ENCODE measurements at places on chromosomes 4 and X. TPM values are rescaled to one million over a fixed set of nuclear protein-coding genes. Genes with fewer than 3 reads are reported as not detected.

MAGEB10 gene
- total RNA-seq = not detected

DNA sequence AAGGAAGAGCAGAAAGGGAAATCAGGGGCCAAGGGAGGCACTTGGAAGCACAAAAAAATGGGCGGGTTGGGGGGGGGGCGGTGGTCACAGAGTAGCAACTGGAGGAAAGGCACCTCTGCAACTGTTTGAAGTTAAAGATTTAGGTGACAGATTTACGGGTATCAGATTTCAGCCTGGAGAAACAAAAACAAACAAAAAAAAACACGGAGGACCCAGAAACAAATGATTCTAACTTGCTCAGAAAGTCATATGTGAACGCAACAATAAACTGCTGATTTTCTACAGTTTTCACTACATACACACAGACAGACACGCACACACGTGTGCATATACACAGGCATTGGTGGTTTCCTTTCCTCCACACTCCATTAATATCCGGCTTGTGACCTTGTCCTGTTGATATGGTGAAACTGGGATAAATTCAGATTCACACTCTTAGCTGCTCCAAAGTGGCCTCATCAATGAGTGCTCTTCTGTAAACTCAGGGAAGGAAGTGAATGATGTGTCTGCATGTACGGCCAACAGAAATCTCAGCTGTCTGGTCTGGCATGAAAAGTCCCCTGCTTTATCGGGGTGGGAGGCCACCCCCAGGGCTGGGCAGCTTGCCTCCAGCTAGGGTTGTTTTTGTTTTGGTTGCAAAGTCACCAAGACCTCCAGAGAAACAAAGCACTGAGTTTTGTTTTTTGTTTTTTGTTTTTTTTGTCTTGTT, 54.3 kb downstream of the CHST7 start:
- H3K27me3 ChIP-seq = no peaks in the 10 kb centered on the region
- no peak for DNase-seq
- H3K4me1 ChIP-seq = peaks cover 36% of the 10 kb centered on the region
- peak overlapping the region; percentile 78 for H3K27ac ChIP-seq

DCTD gene
- 197 TPM for total RNA-seq

GRCh38 chr4:119080721-119081541, 54.7 kb upstream of the MYOZ2 start:
- DNase-seq = peak; percentile 31
- H3K4me1 ChIP-seq = peaks cover 25% of the 10 kb centered on the region
- H3K27ac ChIP-seq = peak overlapping the region; percentile 14
- no peak overlapping the region for H3K4me3 ChIP-seq

- H3K27ac ChIP-seq = no peak overlapping the region
- no peak overlapping the region for H3K4me3 ChIP-seq
- H3K27me3 ChIP-seq = no peaks in the 10 kb centered on the region
- no peaks in the 10 kb centered on the region for H3K36me3 ChIP-seq
These were observed 42.4 kb downstream of the KDM6A start for GRCh38 chrX:44915361-44915868.

CENPI gene
- total RNA-seq = 12.3 TPM

DNA sequence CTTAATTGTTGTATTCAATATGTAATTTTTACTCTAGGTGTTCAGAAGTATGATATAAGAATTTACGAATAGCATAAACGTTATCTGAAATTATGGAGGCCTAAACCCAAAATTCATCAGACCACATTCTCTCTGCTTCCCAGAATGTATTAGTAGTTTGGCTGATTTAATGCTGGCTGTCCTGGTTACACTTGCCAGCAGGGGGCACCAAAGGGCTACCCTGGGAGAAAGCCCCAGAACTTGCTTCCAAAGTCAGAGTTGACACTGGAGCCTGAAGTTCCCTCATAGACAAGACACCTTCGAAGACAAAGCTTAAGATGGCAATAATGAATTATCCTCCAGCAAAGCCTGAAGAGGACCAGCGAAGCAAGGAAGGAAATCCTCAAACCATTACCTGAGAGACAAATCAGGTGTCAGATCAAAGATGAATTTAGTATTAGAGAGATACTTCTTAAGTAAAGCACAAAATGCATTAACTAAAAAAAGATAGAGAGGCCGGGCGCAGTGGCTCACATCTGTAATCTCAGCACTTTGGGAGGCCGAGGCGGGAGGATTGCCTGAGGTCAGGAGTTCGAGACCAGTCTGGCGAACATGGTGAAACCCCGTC, 11.3 kb upstream of the ANOS1 start:
- H3K4me3 ChIP-seq = no peak overlapping the region
- peaks cover 4% of the 10 kb centered on the region for H3K27me3 ChIP-seq
- H3K4me1 ChIP-seq = no peaks in the 10 kb centered on the region
- peak; percentile 17 for DNase-seq

- DNase-seq = peak; percentile 70
- no peak overlapping the region for H3K4me3 ChIP-seq
- H3K27me3 ChIP-seq = 0 out of 2 replicates have a peak, but pooled peaks cover 2% of the 10 kb centered on the region
- H3K36me3 ChIP-seq = peaks cover 34% of the 10 kb centered on the region
These were observed 30.2 kb downstream of the PPP2R3B start for GRCh38 chrX:356385-357034.

- no peak for DNase-seq
- H3K36me3 ChIP-seq = peaks cover 20% of the 10 kb centered on the region
- no peak overlapping the region for H3K4me3 ChIP-seq
- H3K4me1 ChIP-seq = no peaks in the 10 kb centered on the region
- H3K27ac ChIP-seq = no peak overlapping the region
These were observed 77.3 kb downstream of the ARSJ start for GRCh38 chr4:113901994-113902787.
